ENCODE measurements at places on chromosomes 7 and 10.

- no peak for DNase-seq
These were observed 7.5 kb downstream of the AGK start for GRCh38 chr7:141558544-141559183.

DNA sequence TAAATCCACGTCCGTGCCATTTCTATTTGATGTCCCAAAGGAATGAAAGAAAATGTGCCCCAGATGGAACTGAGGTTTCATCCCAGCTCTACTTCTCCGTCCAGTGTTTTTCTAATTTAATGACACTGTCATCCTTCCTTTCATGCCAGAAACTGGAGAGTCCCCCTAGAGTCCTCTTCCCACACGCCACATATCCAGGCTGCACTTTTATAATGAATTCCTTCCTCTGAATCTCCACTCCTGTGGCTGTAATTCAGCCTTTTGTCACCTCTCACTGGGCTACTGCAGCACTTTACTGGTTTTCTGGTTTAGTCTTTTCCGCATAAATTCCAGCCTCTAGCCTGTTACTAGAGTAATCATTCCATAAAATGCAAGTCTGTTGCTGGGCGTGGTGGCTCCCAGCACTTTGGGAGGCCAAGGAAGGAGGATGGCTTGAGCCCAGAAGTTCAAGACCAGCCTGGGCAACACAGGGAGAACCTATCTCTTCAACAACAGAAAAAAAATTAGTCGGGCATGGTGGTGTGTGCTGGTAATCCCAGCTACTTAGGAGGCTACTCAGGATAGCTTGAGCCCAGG, 142.6 kb upstream of the RHEB start:
- DNase-seq: no peak

DNA sequence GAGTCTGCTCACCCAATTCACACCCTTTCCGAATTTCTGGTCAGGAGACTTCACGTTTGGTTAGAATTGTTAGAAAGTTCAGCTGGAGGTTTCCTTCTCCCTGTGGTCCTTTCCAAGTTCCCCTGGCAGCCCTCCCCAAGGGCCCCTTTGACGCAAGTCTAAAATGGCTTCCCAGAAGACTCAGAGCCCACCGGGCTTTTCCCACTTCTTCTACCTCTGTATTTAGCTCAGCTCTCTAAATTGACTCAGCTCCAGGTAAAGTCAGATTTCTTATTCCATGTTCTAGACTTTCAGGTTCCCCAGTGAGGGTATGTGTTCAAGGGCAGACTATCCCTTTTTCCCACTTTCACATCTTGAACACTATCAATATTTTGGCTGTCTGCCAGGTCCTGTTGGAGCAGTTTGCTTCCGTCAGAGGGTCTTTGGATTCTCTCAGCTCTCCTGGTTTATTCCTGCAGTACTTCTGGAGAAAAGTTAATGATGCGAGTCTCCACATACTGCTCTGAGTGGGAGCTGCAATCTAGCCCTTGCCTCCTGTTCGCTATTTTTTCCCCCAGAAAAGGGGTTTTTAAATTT, 53.1 kb upstream of the ZNF273 start:
- no peak for DNase-seq

DNA sequence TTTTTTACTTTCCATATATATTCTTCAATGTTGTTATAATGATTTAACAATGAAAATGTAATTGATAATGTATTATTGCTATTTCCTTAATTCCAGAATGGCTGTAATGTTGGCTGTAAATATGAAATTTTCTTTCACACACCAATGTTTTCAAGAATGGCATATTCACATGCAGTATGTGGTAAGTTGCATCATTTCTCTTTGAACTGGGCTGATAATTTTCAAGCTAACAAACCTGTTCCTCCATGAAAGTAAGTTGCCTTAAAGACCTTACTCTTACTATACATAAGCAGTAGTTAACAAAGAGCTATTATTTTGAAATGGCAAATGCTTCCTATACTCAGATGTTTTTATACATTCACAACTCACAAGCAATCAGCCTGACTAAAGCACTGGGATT, 154.5 kb downstream of the TMEM168 start:
- DNase-seq: no peak
